ENCODE measurements at places on chromosomes 16 and 17.
A peak's percentile ranks its signal among the peaks of the same experiment; 100 is the strongest.

DNA sequence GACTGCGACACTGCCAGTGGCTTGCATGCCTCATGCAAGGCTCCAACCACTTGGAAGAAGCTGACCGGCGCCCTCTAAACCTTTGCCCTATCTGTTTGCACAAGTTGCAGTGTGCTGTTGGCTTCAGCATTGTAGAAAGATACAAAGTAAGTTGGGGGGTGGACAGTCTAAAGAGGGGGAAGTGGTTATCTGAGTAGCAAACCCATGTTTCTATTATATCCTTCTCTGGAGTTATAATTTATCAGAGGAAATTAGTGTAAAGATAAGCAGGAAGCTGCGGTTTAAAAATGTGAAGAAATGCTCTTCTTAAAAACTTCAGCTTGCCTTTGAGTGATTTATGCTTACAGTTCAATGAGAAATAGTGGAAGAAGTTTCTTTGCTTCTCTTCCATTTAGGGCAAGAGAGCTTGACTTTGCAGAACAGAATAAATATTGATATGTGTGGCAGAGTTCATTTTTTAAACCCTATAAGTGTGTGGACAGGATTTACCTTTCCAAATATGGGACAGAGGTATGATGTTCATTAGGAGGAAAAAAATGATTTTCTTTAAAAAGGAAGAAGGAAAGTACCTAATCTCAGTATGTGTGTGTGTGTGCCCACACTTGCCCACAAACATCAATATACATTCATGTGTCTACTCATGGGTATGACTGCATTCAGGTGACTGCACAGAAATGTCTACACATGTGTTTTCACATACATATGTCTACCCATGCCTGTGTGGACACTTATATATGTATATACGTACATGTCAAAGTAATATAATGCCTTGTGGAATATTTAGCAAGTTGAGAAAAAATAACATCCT lies 8.1 kb downstream of the AMZ2 start:
- no peak for DNase-seq

DNA sequence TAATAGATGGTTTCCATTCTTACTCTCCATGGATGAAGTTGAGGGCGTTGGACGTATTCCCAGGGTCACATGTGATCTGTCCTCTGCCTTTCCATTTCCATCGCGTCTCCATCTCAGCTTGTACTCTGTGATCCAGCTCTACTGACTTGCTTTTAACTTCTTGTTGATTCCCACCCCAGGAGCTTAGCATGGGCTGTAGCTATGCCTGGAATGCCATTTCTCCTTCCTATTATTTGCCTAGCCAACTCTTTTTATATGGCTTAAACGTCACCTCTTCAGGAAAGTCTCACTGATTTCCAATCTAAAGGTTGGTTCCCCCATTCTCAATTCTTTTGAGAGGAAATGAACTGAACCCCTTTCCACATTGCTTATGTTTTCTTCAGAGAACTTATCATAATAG lies 475.9 kb downstream of the XYLT1 start:
- DNase-seq, result no peak

DNA sequence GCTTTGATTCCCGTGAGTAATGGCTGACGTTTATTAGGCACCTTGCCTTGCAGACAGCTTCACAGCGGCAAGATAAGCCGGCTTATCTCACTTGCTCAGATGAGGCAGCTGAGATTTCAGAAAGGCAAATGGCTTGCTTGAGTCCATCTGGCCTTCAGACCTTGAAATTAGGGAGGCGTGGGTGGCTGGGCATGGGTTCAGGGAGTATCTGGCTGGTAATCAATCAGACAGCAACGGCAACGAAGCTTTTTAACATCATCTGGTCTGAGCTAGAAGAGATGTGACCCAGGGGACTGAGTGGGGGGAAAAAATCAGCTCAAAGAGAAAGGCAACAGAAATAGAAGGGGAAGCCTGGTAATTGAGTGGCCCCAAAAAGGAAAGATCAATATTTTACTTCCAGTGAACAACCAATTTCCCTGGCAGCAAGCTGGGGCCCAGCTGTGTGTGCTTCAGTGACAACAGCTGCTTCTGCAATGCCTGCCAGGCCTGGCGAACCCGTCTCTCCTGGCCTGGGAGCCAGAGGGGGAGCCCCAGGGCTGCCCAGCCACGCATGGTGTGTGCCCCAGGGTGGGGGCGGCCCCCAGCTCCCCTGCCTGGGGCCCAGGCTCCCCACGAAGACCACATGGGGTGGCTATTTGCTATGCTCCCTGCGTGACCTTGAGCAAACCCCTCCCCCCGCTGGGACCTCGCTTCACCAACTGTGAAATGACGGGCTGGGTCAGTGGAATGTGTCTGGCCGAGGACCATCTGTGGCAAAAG lies 34.0 kb downstream of the RAB11FIP4 start:
- no peak for DNase-seq

DNA sequence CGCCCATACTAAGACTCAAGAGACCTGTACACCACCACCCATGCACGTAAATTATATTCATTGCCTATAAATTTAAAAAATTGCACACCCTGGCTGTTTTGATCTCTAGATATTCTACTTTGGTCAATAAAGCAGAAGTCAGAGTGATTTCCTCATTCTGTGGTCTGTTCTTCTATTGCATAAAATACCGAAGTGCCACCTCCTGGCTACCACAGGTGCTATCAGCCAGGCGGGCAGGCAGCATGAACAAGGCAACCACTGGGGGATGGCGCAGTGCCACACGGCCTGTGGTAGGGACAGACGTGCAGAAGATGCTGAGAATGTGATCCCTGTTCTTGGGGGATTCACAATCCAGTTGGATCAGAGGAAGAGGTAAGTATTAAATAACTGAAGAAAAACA lies 122.3 kb downstream of the CDK5R1 start:
- DNase-seq, result peak; percentile 41

- DNase-seq, result peak; percentile 52
These were observed 15.0 kb upstream of the C17orf58 start for GRCh38 chr17:68011199-68011665.

DNA sequence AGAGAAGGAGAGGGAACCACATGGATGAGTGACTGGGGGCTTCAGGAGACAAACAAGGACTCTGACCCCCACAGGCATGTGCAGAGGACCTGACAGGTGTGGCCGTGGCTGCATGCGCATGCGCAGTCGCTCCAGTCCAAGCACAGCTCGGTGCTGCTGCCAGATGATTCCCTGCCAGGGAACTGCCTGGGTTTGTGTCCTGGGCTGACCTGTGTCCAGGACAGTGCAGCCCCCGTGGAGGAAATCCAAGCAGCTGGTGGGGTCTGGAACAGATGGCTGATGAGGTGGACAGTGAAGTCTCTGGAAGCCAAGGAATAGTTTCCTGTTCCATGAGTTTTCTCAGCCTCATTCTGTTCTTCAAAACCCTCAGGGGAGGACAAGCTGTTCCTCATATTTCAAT lies 27.3 kb downstream of the LASP1 start:
- DNase-seq, result no peak

DNA sequence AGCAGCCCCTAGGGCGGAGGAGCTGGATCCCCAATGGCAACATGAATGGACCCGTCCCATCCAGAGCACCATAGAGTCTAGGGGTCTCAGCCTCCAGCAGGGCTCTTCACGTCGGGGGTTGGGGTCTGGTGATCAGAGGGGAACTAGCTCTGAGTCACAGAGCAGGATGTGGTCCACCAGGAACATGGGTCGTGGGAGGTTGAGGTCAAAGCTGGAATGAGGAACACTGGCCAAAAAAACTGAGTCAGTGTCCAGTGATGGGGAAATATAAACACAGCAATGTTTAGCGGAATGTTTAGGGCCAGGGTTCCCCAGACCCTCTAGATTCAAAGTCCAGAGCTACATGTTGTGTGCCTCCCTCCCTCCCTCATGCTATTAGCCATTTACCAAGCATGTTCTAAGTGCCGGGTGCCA lies 79.1 kb upstream of the C16orf82 start:
- DNase-seq, result no peak

DNA sequence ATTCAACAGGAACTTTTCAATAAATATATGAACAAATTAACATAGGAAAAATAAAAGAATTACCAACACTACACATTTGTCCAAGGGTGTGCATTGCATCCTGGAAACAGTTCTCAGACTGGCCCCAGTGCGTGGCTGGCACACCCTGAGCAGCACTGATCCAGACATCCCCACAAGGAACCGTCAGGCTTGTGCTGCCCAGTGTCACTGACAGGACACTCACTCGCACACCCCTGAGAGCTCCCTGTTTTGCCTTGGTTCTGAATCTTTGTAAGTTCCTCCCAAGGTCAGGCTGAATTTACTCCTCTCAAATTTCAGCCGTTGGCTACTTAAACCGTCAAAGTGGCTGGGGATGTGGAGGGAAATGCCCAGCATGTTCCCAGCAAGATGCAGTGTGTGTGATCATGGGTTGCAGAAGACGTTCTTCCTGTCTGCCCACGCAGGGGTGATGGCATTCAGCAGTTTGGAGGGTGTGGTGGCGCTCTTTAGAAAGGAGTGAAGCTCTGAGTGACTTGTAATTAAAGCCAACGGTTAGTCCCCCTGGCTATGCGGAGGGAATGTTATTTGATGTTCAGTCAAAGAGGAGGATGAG lies 1.7 kb downstream of the MT2A start:
- DNase-seq, result peak; percentile 48

DNA sequence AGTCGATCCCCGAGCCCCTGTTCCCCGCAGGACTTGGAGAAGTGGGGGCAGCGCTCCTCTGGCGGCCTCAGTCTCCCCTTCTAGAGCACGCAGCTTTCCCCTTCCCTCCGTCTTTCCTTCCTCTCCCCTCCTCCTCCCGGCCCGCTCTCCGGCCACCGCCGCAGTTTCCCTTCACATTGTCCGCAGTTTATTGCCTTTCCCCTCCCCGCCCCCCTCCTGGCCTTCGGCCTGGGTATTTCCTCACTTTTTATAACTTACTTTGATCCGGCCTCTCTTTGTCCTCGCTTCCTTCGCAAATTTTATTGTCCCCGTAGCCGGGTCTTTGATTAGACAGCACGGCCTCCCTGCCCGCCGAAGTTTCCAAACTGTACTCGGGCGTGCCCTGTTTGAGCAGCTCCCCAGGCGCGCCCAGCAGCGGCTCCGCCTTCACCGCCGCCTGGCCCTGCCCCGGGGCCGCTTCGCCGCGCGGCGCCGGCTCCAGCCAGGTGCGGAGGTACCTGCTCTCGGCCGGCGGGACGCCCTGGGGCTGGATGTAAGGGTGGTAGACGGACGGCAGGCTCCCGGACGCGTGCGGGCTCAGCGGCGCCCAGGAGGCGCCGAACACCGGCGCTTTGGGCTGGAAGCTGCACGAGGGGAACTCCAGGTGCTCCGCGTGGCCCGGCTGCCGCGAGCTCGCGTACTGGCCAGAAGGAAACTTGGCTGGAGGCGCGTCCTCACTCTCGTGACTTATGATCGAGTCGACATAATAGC lies 488 bp downstream of the HOXB9 start:
- DNase-seq, result no peak

GRCh38 chr16:88456356-88457292 lies 3.5 kb downstream of the ZFPM1 start:
- peak; percentile 64 for DNase-seq

- DNase-seq, result no peak
These were observed 29.3 kb downstream of the ACTG1 start for GRCh38 chr17:81483085-81483861.

- DNase-seq, result no peak
These were observed 128.7 kb downstream of the TOX3 start for GRCh38 chr16:52418201-52418600.

DNA sequence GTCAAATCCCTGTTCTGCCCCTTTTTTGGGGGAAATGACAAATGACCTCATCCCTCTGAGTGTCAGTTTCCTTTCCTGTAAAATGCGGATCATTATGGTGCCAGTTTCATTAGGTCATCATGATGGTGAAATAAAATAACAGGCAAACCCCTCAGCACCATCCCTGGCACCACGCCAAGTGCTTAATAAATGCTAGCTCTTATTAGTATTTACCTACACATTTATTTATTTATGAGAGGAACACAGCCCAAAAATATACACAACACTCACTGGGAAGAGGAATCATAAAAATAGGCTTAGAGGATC lies 28.6 kb upstream of the GPRC5B start:
- DNase-seq, result no peak

DNA sequence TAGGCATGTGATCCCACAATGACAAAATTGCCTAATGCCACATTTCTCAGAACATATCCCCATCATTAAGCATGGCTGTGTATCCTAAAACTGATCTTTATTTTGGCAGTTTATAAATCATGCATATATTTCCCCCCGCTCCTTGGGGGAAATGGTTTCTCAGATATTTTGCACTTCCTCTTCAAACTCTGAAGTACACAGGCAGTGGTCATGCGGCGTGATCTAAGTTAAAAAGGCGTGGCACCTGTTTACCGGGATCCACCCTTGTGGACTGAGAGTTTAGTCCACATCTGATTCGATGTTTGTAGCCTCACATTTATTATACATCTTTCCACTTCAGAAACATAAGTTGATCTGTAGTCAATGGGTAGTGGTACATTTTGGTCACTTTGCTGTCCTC lies 51.4 kb downstream of the USP10 start:
- DNase-seq, result no peak

DNA sequence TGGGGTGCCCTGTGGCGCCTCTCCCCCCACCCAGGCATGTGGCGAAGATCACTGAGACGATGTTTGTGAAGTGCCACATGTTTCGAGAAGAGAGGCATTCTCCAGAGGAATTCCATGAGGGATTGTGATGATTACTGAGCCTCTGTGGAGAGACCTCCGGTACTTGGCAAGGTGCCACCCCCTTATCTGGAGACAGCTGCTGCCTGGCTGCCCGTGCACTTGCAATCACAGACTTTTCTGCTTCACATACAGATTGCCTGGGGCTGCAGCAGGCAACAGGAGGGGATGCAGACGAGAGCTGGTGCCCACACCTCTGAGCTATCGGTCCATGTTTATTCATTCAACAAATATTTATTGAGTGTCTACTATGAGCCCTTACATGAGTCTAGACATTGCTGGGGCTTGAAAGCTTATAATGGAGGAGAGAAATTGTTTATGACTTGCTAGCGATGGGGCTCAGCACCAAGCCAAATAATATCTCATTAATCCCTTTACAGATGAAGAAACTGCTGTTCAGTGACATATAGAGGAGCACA lies 317.2 kb upstream of the ZFHX3 start:
- no peak for DNase-seq

GRCh38 chr16:73337373-73338296 lies 289.7 kb upstream of the ZFHX3 start:
- DNase-seq, result no peak

- DNase-seq, result no peak
These were observed 83.3 kb downstream of the RMI2 start for GRCh38 chr16:11428623-11428953.

DNA sequence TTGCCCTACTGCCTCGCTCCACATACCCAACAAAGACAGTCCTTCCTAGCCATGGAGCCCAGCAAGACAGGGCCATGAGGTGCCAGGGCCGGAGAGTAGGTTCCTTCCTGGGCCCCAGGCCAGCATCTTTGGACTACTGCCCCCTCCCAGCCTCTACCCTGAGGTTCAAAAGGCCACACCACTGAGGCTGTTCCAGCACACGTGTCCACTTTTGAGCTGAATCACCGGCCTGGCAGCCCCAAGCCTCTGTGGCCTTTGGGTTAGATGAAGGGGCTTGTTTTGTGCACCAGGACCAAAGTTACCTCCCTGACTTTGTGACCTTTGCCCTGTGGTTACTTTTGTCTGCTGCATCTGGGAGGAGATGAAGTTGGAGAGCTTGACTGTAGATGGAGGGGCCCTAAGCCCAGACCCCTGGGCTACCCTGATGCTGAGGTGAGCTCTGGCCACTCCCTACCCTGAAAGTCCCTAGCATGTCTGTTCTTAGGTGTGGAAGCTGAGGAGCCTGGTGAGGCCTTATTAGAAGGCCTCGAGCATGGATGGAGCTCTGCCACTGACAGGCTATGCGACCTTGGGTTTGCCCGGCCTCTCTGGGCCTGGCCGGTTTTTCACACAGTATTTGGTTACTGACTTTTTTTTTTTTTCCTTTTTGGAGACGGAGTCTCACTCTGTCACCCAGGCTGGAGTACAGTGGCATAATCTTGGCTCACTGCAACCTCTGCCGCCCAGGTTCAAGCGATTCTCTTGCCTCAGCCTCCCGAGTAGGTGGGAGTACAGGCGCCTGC lies 12.0 kb downstream of the SEZ6 start:
- no peak for DNase-seq

Measured in stimulated activated CD4-positive, alpha-beta T cell treated with anti-CD3 and anti-CD28 coated beads, Interleukin-1b, Interleukin-23, amount 100 ng/mL, for 24 hours (primary cell).